ENCODE measurements at places on chromosomes 1 and 21. TPM values are rescaled to one million over a fixed set of nuclear protein-coding genes. Genes with fewer than 3 reads are reported as not detected.

TRAF3IP3 gene
- total RNA-seq = 1.7 TPM

RPTN gene
- total RNA-seq = 0.34 TPM

TACSTD2 gene
- total RNA-seq = 21.2 TPM

ETV3L gene
- total RNA-seq = not detected

OR2T35 gene
- not detected for total RNA-seq

FAM131C gene
- 1.4 TPM for total RNA-seq

- no peak for DNase-seq
Measured at GRCh38 chr1:220300442-220301121, 28.3 kb upstream of the RAB3GAP2 start.

GRCh38 chr1:177953549-177953948 lies 16.3 kb downstream of the SEC16B start:
- no peak for DNase-seq

GRCh38 chr1:1175221-1176062 lies 1.8 kb downstream of the TTLL10 start:
- no peak for DNase-seq

DNA sequence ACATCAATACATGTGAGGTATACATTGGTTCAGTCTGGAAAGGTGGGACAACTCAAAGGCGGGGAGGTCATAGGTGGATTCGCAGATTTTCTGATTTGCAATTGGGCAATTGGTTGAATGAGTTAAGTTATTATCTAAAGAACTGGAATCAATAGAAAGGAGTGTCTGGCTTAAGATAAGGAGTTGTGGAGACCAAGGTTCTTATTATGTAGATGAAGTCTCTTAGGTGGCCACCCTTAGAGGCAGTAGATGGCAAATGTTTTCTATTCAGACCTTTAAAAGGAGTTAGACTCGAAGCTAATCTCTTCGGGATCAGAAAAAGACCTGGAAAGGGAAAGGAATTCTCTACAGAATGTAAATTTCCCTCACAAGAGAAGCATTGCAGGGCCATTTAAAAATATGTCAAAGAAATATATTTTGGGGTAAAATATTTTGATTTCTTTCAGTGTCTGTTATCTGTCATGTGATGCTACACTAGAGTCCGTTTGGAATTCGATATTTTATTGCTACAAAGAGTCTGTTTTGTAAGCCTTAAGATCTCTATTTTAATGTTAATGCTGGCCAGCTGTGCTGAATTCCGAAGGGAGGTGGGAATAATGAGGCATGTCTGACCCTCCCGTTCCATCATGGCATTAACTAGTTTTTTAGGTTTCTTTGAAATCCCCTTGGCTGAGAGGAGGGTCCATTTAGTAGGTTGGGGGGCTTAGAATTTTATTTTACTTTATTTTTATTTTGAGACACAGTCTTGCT lies 265.1 kb downstream of the PTPRU start:
- no peak for DNase-seq

DNA sequence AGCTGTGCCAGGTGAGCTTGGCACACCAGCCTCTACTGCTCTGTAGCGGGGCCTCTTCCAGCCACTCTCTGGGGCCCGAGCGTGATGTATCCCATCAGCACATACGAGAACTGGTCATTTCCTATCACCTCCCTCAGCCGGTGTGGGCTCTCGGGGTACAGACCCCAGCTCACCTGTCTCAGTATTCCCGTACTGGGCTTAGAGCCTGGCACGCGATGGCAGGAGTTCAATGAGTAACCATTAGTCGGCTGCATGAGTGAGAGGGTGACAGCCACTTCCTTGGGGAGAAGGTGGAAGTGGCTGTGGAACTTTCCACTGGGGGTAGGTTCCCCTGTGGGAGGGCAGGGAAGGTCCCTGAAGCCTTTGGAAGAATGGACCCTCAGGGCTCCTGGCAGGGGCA lies 46.1 kb downstream of the ECE1 start:
- no peak for DNase-seq

DNA sequence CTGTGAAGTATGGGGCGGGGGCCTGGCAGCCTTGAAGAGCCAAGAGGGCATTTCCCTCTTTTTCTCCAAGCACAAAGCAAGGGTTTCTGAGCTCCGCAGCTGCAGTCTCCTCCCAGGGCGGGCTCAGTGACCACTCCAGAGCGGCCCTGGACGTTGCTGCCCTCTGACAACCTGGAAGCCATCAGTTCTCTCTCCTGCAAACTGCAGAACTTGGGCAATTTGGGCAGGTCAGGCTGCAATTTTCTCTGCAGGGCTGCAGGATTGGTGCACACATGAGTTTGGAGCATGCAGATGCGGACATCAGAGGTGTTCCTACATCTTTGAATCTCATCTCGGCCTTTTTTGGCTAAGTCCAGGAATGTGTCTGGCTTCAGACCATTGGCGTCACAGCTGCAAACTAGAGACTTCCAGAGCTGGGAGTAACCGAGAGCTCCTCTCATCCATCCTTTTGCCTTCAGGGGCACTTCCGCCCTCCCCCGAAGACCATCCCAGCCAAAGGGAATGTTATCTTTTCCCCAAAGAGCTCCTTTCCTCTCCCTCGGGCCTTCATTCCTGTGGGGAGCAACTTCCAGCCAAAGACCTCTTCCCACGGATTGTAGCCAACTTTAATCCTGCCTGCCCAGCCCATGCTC lies 139.6 kb upstream of the WNT4 start:
- peak; percentile 58 for DNase-seq

DNA sequence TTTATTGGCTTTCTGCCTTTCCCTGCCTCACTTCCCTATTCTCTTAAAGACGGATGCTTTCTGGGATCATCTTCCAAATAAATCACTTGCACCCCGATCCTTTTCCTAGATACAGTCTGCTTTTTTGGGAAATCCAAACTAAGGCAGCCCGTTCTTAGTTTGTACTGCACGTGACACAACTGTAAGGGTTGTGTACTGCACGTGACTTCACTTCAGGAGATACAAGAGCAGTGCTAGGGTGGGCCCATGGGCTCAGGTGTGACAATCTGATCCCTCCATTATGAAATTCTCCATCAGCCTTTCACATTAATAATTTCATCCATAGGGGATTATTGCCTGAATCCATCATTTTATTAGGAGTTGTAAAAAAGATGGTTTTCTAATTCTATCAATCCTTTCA lies 33.8 kb upstream of the SPOCD1 start:
- DNase-seq = no peak

GRCh38 chr1:9265968-9266367 lies 26.7 kb upstream of the SPSB1 start:
- DNase-seq = no peak

GRCh38 chr21:15272591-15272990 lies 207.8 kb upstream of the NRIP1 start:
- no peak for DNase-seq

DNA sequence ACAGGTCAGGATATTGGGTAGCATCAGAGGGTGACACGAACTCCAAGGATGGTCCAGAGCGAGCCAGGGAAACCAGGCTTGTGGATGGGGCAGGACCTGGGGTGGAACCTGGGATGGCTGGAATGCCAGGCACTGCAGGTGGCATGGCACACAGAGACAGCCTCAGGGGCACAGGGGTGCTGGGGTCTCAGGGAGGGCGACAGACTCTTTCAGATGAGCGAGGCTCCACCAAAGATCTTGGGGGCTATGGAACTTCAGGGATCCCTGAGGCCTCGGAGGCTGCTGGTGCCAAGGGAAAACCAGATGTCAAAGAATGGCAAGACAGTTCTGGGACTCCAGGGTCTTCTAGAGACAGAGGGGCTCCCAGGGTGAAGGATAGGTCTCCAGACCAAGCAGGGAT lies 21.4 kb downstream of the IGFN1 start:
- no peak for DNase-seq

DNA sequence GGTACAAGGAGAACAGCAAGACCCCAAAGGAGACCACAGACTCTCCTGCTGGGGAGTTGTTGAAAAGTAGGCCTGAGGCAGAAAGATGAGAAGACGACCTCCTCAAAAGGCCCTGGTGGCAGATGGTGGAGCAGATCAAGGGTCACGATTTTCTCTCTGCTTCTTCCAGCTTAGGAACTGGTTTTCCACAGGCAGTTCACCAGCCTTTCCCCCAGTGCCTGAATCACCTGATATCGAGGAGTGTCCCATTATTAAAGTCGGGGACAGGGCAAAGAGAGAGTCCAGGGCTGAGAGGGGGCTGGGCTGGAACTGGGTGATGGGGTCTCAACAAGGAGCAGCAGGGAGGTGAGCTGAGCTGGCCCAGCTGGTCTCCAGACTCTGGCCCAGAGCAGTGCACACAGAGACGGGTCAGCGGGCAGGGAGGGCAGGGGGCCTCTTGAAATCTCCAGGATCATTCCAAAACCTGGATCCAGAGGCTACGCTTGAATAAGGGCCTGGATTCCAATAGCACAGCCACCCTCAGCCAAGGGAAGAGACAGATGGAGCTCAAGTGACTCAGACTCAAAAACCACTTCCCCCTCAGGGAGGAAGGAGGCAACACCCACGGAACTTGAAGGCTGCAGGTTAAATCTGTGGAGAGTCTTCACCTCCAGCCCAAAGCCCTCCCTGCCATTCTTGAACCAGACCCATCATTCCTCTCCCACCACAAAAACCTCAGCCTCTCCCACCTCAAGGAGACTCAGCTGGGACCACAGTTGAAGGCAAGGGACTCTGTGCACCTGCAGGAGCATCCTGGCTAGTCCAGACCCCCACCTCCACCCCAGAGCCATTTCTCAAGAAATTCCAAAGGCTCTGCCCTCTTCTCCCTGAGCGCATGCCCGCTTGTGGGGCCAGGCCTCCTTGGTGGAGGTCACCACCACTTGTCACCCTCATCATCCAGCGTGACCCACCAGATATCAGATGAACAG lies at the start of gene S100A5:
S100A5 (minus strand) TSS at position 541 of the 968 bp plus-strand sequence. CDS start 743 bp downstream, outside the sequence.
- no peak for DNase-seq

- DNase-seq = no peak
Measured at GRCh38 chr1:29698033-29698432, 461.7 kb downstream of the PTPRU start.

GRCh38 chr1:107863342-107863741 lies 101.6 kb downstream of the VAV3 start:
- DNase-seq = no peak

DNA sequence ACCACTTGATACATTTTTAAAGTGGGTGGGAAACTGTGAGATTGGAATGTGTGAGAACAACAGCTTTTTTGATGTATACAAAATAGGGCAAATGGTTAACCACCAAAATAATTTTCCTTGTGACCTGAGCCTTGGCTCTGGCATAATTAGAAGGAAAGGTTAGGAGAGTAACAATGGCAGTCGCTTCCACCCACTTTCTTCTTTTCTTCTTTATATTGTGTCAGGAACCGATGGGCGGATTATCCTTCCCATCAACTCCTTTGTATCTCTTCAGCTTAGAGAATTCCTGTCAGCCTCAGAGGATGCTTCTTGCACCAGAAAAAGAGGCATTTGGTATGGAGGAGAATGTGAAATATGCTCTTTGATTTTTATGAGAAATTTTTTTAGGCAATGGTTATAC lies 90.6 kb downstream of the SDCCAG8 start:
- DNase-seq = no peak

- DNase-seq = no peak
Measured at GRCh38 chr1:30329802-30330557, 393.4 kb downstream of the MATN1 start.

- no peak for DNase-seq
Measured at GRCh38 chr1:208166340-208167138, 77.6 kb downstream of the PLXNA2 start.

GRCh38 chr1:53068314-53069099 lies 6.5 kb downstream of the PODN start:
- peak; percentile 48 for DNase-seq

DNA sequence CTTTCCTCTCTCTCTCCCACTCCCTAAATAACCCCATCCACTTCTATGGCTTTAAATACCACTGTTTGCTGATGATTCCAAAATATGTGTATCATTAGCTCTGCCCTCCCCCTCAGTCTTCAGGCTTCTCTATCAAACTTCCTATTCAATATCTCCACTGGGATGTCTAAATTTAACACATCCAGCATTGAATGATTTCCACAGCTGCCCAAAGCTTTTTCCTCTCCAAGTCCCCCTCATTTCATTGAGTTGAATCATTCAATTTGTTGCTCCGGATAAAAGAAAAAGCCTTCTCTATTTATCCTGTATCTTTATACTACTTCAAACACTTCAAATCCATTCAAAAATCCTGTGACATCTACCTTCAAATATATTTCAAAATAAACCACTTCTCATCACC lies 225.0 kb downstream of the SEC16B start:
- no peak for DNase-seq

- DNase-seq = no peak
Measured at GRCh38 chr1:60662486-60663044, 419.8 kb upstream of the NFIA start.
